ENCODE measurements at places on chromosomes 2 and 18.
A peak's percentile ranks its signal among the peaks of the same experiment; 100 is the strongest.

DNA sequence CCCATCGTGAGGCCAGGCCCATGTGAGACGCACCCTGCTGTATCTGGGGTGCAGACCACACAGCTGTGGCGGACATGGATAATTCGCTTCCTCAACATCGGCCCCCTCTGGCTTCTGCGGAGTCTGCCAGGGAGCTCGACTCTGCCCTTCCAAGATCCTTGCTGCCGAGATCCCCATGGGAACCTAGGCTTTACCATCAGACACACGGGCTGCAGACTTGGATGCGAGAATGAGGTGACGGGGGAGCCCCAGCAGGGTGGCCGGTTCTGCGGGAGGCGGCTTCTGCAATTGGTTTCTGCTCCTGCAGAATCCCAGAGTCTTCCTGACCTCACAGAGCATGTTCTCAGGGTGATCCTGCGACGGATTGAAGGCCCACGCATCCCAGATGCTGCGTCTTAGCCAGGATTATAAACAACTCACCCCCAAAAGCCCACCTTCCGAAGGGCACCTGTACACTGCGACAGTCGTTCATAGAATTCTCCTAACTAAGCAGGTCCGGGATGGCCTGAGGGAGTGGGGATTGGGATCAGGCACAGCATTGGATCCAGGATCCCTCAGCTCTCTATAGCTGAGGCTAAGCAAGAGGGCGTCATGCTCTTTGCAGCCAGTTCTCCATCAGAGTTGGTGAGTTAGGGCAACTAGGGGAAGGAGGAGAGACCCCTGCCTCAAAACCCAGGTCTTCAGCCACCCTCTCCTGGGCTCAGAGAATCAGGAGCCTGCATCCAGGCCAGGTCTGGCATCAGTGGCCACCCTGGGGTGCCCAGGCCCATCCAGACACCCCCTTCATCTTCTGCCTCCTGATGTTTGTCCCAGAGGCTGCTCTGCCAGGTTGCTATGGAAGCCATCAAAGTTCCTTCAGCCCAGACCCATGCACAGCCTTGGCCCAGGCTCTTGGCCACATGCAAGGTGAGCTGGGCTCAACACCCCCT is 74.7 kb upstream of the SNTG2 start:
- DNase-seq: no peak

DNA sequence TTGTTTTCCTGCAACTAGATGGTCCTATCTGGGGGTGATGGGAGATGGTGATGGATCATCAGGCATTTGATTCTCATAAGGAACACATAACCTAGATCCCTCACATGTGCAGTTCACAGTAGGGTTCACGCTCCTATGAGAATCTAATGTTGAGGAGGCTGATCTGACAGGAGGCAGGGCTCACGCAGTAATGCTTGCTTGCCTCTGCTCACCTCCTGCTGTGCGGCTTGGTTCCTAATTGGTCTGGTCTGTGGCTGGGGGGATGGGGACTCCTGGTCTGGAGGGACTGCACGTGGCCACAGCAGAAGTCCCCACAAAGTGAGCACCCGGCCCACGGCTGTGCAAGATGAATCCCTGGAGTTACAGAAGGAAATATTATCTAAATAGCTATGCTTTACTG is 11.3 kb downstream of the MC5R start:
- no peak for DNase-seq

DNA sequence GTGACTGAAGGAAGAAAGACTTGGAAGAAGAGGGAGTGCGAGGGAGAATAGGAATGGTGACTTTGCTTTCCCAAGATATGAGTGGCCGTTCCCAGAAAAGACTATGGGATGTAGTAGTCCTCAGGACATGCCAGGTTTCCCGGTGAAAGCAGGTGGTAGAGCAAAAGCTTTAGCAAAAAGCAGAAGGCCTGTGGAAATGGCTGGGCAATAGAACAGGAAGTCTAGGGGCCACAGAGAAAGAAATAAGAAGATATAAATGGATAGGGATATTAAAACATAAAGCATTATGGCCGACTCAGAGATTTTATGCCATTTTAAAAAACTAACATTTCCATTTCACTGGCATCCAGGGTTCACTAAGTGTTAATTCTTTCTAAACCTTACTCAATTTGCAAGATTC is 1.2 kb upstream of the SERPINB13 start:
- no peak for DNase-seq

DNA sequence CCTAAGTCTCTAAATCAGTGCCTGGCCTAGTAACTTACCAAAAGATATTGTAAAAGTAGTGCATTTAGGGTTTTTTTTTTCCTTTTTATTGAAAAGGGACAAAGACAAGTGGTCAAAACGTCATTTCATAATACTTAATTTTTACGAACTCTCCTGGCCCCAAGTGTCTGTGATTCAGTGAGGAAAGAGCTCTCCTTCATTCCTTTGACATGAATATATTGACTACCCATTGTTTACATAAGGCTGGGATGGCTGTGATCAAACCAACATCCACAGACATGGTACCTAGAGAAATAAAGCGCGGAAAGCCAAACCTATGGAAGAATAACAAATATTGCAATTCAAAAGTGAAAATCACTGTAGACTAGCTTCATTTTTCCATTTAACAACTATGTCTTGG is 198.4 kb downstream of the BABAM2 start:
- DNase-seq: peak; percentile 61

DNA sequence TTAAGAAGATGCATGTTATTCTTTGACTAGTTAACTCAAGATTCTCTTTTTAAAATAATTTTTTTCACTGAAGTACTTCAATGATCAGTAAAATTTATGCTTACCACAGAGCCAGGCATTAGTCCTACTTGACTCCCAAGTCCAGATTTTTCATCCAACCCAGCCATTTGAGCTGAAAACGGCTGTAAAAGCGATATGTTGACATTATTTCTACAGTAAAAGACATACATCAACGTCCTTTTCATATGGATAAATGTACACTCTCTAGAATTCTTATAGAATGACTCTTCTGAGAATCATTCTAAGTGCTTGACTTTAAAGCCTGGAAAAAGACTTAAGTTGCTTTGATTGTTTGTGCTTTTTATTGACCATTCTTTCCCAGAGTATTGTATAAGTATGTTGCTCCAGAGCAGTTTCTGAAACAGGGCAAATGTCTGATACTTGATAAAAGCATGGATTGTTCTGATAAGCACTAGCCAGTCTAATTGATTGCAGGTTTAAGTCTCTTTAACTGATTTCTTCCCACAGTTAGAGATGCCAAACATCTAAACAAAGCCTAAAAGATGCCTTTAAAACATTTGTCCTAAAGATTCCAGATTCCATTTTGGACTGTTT is 90.9 kb downstream of the COL5A2 start:
- no peak for DNase-seq

GRCh38 chr18:3411854-3412268 is 38.1 kb upstream of the TGIF1 start:
- DNase-seq: peak; percentile 6

DNA sequence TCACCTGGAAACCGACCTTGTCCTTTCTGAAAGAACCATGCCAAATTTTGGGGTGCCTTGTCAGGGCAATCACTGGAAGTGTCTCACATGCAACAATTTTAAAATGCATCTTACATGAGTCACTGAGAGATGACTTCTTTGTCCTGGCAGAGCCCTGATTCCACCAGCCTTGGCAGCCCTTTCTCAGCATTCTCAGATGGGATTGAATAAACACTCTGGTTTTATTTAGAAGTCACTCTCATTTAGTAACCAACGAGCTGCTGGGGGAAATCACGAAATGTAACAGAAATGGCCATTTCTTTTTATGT is 3.8 kb upstream of the ATP8B1 start:
- peak; percentile 95 for DNase-seq

GRCh38 chr2:127829845-127830246 is 18.9 kb upstream of the WDR33 start:
- DNase-seq: no peak

DNA sequence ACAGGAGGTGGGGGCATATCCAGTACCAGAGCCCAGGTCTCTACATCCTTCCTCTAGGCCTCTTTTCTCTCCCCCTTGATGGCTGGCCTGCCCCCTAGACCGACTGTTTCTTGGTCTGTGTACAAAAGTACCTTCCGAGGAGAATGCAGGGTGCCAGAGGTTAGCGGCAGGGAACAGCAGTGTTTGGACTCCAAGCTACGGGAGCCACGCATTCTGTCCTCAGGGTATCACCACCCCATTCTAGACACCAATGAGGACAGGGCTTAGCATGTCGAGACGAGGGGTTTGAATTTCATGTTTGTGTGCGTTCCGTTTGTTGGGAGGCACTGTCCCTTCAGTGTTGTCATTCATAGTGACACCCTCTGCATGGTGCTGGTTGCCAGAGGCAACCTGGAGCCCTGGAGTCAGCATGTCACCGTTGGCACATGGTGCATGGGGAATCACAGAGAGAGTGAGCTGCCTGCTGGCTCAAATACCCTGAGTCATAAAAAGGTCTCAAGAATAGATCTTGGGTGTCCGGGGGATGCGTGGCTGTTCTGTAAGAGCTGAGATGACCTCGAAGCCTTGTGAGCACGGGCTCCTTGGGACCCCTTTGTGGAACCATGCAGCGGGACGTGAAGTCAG is 57.2 kb upstream of the LDLRAD4 start:
- DNase-seq: no peak

DNA sequence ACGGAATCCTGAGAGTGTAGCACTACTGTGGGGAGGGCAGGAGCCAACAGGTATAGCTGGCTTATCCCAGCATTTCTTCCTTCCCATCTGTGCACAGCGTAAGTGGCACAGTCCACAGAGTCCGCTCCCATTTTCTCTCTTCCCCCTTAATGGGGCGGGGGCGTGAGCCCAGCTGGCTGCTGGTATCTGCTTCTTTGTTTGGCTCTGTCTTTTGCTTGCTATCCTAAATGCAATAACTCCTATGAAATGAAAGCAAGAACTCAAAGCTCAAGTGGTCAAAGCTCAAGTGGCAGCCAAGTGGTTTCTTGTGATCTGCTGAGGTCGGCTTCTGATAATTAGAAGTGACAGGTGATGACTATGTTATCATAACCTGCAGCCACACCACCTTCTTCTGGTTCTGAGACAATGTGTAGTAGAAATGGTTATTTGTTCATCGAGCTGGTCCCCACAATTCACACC is 192.7 kb downstream of the PLCL1 start:
- no peak for DNase-seq

GRCh38 chr18:27609221-27609620 is 424.1 kb upstream of the CHST9 start:
- DNase-seq: no peak

DNA sequence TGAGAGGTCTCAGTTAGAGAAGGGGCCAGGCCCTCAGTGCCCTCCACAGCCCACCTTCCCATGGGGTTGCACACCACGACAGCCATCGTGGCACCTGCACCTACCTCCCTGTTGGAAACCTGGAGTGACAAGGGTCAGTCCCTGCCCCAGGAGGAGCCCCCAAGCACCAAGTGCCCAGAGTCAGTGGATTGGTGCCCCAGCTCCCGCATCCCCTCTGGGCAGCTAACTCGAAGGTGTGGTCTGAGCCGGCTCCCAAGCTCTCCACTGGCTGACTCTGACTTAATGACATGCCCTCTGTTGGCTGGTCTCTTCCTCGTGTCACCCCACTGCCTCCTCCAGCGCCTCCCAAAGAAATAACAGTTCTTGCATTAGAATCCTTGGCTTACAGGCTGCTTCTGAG is 116.4 kb downstream of the NDUFA10 start:
- DNase-seq: no peak

- DNase-seq: no peak
Observed at GRCh38 chr2:140027320-140027719, 1247.1 kb upstream of the NXPH2 start.

DNA sequence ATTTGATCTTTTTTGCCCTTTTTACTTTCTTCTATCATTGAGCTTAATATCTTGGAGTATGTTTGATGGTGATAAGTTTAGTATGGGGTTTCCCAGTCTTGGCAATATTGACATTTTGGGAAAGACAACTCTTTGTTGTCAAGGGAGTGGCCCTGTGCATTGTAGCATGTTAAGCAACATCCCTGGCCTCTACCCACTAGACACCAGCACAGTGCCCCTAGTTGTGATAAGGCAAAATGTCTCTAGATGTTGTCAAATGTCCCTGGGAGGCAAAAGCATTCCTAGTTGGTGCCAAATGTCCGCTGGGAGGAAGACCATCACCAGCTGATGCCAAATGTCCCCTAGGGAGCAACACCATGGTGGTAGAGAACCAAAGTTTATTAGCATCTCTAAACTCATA is 28.2 kb downstream of the GULP1 start:
- DNase-seq: no peak

DNA sequence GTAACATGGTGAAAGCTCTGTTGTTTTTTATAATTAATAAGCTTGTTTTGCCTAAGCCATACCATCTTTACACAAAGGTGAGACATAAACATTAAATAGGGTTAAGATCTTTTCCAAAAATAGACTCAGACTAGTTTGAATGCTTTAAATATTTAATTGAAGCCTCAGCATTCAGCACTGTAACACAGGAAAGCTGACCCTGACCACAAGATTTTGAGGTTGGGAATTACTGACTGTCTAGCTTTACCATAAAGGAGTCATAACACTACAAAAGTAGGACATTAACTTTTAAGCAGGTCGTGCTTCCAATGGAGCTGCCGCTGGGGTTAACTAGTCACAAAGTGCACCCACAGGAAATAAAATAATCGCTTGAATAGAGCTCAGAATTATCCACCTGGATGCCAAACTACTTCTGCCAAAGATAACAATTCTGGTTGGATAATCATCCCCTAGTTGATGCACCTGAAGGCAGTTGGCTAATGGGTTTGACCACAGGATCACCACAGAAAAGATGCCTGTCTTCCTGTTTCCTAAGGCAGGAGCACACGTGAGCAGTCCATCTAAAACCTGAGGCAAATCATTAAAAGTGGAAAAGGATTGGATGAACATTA is 106.2 kb downstream of the COBLL1 start:
- DNase-seq: no peak

- no peak for DNase-seq
Observed at GRCh38 chr2:68127358-68128242, 30.1 kb upstream of the PNO1 start.

DNA sequence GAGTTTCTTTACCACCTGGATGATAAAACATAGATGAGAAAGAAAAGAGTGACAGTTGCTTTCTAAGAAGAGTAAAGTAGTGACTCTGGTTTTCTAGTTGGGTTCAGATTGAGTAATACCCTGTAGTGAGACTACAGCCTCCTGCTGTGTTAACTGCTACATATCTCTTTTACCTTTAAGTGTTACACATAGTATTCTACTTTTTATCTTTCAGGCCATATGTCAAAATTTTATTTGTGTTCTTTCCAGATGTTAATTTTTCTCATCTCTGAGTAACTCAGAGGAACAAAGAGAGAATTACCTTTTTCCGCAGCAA is 348.2 kb downstream of the CTNNA2 start:
- no peak for DNase-seq

GRCh38 chr2:152594022-152594766 is 123.1 kb downstream of the PRPF40A start:
- peak; percentile 45 for DNase-seq

- no peak for DNase-seq
Observed at GRCh38 chr2:23698721-23699579, 228.0 kb downstream of the ATAD2B start.

DNA sequence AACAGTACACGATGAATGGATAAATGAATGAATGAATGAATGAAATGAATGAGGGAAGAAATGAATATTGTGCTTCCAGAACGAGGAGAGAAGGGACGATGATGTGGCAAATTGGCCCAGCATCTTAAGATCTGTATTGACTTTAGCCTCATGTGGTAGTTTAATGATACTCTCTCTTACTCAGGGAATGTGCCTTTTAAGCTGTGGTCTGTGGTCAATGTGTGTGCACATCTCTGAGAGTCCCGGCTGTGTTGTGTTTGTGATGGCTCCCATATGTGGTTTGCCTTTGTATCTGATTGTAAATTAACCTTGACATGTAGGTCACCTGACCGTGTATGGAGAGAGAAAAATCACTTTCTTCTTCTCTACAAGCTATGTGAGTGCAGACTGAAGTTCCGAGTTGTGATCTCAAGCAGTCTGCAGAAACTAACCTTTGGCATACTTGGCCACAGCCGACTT is 91.2 kb downstream of the NEDD4L start:
- peak; percentile 96 for DNase-seq

- no peak for DNase-seq
Observed at GRCh38 chr2:233481368-233482142, 85.0 kb downstream of the USP40 start.

All from AG10803 (cell line).